ENCODE measurements at places on chromosomes 3 and 15. TPM values are rescaled to one million over a fixed set of nuclear protein-coding genes. Genes with fewer than 3 reads are reported as not detected.

NR1I2 gene
- not detected for total RNA-seq

IL17RE gene
- 1.9 TPM for total RNA-seq

GRK7 gene
- total RNA-seq: 0.26 TPM

OSBPL10 gene
- 49.8 TPM for total RNA-seq

TTC14 gene
- 63.2 TPM for total RNA-seq

ECE2 gene
- total RNA-seq: not detected

GPR149 gene
- total RNA-seq: not detected

RASGRP1 gene
- 19.2 TPM for total RNA-seq

ZMYND10 gene
- total RNA-seq: not detected

TMEM43 gene
- 42.7 TPM for total RNA-seq

RHOV gene
- total RNA-seq: not detected

COL7A1 gene
- 24.7 TPM for total RNA-seq

TWF2 gene
- total RNA-seq: 92.8 TPM

PEX5L gene
- total RNA-seq: not detected

CHST2 gene
- total RNA-seq: 34.1 TPM

FOXB1 gene
- total RNA-seq: not detected

SYNPR gene
- not detected for total RNA-seq

CRABP1 gene
- total RNA-seq: 27.3 TPM
